CD4-positive, alpha-beta T cell treated with Interleukin-4 for 1 hour (primary cell): ENCODE measurements at places on chromosomes 6 and 20.

DNA sequence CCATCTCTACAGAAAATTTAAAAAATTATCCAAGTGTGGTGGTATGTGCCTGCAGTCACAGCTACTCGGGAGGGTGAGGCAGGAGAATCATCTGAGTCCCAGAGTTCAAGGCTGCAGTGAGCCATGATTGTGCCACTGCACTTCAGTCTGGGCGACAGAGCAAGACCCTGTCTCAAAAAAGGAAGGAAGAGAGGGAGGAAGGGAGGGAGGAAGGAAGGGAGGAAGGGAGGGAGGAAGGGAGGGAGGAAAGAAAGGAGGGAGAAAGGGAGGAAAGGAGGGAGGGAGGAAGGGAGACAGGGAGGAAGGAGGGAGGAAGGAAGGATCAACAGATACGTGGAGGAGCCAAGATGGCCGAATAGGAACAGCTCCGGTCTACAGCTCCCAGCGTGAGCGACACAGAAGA lies 90.1 kb downstream of the ZNF217 start:
- no peak for DNase-seq

- no peak for DNase-seq
These were observed 164.8 kb upstream of the BMP5 start for GRCh38 chr6:56040223-56040622.

GRCh38 chr6:152248980-152249379 lies 388.2 kb downstream of the SYNE1 start:
- DNase-seq = no peak

DNA sequence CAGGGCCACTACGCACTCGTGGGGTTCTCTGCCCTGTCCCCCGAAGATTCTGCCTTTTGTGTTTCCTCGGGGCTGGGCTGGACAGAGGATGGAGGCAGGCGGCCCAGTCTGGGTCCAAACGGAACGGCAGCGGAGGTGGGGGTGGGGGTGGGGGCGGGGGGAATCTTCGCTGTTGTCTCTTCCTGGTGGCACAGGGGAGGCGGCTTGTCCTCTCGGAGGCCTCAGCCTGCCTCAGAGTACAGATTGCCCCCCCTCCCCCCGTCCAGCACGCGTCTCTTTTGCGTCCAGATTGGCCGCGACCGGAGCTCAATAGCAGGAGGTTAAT lies 1.4 kb upstream of the INSM1 start:
- DNase-seq = no peak

DNA sequence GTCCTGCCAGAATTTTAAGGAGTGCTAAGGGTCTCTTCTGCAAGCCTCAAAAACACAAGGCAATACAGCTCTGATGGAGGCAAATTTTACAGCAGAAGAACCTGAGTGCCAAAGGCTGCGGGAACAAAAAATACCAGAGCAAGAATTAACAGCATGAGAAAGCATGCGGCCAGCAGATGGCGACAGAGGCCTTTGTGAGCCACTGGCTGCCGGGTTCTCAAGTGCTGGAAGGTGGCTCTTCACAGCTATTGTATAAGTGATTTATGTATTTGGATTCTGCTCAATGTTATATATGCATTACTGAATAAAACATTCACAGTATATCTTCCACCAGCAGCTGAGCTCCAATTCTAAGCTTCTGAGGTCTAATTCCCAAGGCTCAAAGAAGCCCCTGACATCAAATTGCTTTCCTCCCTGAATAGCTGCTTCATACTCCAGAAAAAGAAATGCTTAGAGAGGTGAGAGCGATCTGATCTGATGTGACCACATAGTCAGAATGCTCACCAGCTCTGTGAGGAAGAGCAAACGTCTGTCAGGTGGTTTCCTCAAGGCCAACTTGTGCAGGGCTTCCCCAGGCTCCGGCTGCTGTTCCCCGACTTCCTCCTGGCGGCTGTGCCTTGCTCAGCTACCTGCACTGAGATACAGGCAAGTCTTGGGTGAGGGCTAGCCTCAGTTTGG lies 58.6 kb downstream of the PPP1R3G start:
- peak; percentile 83 for DNase-seq

DNA sequence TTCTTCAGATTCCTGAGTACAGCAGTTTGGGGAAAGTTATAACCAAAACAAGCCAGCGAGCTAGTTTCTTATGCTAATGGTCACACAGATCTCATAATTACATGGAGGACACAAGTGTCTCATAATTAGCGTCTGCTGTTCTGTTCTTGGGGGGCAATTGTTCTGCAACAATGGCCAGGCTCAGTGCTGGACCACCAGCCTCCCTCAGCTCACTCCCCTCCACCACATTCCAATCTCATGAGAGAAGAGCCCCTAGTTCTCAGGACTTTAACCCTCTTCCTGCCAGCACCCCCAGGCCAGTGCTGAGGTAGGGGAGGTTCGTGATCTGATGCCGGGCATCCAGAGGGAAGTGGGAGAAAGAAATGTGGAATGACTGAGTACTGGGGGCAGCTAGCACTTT lies 20.2 kb upstream of the TOX2 start:
- DNase-seq = no peak

DNA sequence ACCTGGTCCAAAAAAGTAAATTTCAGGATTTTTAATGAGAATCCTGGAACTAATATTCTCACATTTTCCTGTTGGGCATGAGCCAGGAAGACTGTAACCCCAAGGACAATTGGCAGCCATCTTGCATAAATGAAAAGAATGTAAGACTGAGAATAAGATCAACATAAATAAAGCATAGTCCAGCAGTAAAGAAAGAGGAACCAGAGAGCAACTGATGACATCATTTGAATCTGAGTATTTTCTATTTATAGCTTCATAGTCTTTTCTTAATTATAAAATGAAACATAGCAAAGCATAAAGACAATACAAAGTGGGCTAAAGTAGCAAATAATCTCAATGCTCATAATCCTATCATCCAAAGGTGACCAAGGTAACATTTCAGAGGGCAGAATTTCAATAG lies 26.6 kb upstream of the FBXL4 start:
- DNase-seq = no peak

GRCh38 chr6:83417880-83418663 lies 12.8 kb downstream of the ME1 start:
- DNase-seq = no peak

GRCh38 chr6:14910692-14911547 lies 334.9 kb upstream of the JARID2 start:
- peak; percentile 75 for DNase-seq

- DNase-seq = no peak
These were observed 588.7 kb downstream of the UTRN start for GRCh38 chr6:144873623-144874378.

DNA sequence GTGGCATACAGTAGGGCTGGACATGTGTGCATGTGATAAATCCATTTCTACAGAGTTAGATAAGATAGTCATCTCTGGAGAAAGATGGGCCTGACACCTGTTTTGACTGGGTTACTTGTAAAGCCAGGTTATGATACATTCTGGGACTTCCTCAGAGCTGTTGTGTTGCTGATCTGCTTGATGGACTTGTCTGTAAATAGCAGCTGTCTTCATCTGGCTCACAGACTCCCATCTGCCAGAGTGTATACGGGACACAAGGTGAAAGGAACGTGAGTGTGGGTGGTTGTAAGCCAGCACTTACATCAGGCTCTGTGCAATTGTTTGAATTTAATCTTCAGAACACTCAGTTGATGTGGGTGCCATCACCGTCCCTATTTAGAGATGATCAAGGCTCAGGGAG lies 49.8 kb downstream of the ZDHHC14 start:
- no peak for DNase-seq

- no peak for DNase-seq
These were observed 13.4 kb downstream of the TEAD3 start for GRCh38 chr6:35483490-35483889.

DNA sequence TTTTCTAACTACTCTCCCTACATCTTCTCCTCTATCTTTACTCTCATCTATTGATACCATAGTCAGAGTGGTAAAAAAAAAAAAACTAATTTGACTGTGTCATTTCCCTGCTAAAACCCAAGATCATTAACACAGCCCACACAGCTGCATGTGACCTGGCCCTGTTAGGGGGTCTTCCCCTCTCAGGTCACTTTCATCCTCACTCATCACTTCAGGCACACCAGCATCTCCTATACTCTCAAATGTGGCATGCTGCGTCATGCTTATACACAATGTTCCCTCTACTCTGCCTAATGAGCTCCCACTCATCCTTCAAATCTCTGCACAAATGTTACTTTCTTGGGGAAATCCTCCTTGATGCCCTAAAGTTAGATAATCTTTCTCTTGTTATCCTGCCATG lies 86.8 kb downstream of the CDK19 start:
- no peak for DNase-seq

- no peak for DNase-seq
These were observed 69.3 kb downstream of the ILRUN start for GRCh38 chr6:34627296-34627695.

- no peak for DNase-seq
These were observed 1.1 kb downstream of the FANCE start for GRCh38 chr6:35453236-35453635.

DNA sequence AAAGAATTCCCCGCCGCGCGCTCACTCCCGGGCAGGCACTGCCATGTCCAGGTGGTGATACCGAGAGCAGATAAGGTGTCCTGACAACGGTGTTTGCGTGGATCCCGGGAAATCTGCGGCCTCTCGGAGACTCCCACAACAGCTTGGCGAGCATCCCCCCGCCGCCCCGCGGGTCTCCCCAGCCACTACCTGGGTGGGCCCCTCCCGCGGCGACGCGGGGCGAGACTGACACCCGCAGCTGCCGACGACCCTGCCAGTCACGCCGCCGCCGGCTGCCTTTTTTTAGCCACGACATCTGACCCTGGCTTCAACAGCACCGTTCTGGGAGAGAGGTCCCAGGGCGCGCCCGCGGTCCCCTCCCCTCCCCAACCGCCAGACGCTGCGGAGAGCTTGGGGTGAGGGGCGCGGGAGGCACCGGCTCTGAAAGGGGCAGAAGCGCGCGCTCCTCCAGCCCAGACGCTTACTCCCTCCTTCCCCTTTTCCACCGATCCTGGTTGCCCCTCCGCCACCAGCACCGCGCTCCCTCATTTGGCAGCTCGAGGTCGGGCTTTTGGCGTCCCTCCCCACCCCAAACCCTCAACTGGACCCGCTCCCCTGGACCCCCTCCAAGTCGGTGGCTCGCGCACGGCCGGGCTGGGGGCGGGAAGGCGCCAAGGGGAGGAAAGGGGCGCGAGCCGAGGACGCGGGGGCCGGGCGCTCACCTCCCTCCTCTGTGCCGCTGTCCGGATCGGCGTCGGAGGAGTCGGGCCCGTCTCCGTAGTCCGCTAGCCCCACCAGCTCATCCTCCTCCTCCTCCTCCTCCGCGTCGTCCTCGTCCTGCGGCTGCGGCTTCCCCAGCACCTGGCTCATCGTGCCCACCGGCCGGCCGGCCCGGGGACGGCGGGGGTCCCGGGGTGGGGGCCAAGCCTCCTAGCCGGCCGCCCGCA lies 665 bp downstream of the RRAGD start:
- peak; percentile 19 for DNase-seq

GRCh38 chr6:36033935-36034334 lies 6.3 kb downstream of the MAPK14 start:
- DNase-seq = peak; percentile 18

GRCh38 chr6:134171517-134171916 lies 119.1 kb upstream of the SLC2A12 start:
- no peak for DNase-seq

- DNase-seq = no peak
These were observed 106.3 kb upstream of the FOXA2 start for GRCh38 chr20:22690616-22691179.

GRCh38 chr6:52389626-52390360 lies 27.8 kb downstream of the PAQR8 start:
- DNase-seq = peak; percentile 46

GRCh38 chr20:10005885-10006284 lies 28.9 kb upstream of the ANKEF1 start:
- DNase-seq = no peak

DNA sequence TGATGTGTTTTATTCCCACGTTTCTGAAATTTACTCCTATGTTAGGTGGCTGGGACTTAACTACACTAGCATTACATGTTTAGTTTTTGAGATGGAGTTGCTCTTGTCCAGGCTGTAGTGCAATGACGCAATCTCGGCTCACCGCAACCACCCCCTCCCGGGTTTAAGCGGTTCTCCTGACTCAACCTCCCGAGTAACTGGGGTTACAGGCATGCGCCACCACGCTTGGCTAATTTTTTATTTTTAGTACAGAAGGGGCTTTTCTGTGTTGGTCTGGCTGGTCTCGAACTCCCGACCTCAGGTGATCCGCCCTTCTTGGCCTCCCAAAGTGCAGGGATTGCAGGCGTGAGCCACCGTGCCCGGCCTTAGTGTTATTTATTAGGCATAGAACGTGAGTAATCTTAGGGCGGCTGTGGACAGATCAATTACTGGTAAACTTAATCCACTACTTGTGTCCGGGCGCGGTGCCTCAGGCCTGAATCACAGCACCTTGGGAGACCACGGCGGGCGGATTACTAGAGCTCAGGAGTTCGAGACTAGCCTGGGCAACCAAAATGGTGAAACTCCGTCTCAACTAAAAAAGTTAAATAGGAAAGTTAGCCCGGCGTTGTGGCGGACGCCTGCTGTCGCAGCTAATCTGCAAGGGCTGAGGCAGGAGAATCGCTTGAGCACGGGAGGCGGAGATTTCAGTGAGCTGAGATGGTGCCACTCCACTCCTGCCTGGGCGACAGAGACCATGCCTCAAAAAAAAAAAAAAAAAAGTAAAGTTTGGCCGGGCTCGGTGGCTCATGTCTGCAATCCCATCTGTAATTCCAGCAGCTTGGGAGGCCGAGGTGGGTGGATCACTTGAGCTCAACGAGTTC lies 123.7 kb upstream of the BTN3A2 start:
- DNase-seq = peak; percentile 66

- DNase-seq = no peak
These were observed 932.1 kb downstream of the QKI start for GRCh38 chr6:164346631-164347030.

- DNase-seq = no peak
These were observed 42.0 kb downstream of the SOBP start for GRCh38 chr6:107531868-107532267.

GRCh38 chr20:36666181-36666740 lies 20.3 kb upstream of the SLA2 start:
- no peak for DNase-seq

DNA sequence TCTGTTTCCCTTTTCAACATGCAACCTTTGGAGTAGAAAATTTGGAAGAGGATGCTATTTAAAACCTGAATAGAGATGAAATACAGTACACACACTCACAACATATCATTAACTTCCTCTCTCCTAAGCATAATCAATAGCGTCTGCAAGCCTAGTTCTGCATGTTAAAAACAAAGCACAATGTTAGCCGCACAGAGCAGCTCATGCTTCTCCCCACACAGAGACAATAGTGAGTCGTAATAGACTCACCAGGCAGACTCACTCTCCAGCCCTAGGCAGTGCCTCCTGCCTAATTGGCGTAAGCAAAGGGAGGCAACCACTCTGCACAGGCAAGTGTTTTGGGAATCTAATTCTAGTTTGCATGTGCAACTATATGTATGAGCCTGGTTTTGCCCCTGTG lies 45.8 kb upstream of the ARID1B start:
- DNase-seq = no peak

- no peak for DNase-seq
These were observed 401.2 kb upstream of the MANEA start for GRCh38 chr6:95175927-95176675.
